ENCODE measurements at places on chromosomes 6 and 20. TPM values are rescaled to one million over a fixed set of nuclear protein-coding genes. Genes with fewer than 3 reads are reported as not detected.

The STX11 gene
- total RNA-seq, result 19.7 TPM

The TMEM244 gene
- total RNA-seq, result not detected

The ABHD16B gene
- not detected for total RNA-seq

The BMP6 gene
- total RNA-seq, result 1.1 TPM

The IL17A gene
- not detected for total RNA-seq

The POM121L2 gene
- total RNA-seq, result not detected

The EDN3 gene
- total RNA-seq, result not detected

Data from activated T-helper 2 cell treated with anti-CD3 and anti-CD28 coated beads, Interferon-gamma antibody, Interleukin-2, Interleukin-4, amounts not matched to agents 10 μg/mL and 5 μg/mL and 100 μg/mL, durations not matched to agents 14 hours and 24 hours and 36 hours (primary cell).